ENCODE measurements at places on chromosomes 4 and X.

DNA sequence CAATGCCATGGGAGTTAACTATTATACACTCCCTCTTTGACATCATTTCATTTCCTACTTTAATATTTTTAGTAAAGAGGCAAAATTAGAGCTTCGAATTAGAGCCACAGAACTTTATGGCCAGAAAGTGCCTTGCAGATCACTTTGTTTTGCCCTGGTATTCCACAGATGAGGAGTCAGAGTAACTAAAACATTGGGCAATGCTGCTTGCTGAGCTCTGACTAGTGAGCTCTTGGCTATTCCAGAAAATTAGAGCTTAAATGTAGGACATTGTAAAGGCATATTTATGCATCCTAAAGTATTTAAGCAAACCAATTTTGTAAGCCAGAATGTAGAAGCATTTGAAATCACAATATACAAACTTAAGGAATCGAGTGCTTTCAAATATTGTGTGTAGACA is 6.3 kb upstream of the ZNF827 start:
- DNase-seq = no peak

DNA sequence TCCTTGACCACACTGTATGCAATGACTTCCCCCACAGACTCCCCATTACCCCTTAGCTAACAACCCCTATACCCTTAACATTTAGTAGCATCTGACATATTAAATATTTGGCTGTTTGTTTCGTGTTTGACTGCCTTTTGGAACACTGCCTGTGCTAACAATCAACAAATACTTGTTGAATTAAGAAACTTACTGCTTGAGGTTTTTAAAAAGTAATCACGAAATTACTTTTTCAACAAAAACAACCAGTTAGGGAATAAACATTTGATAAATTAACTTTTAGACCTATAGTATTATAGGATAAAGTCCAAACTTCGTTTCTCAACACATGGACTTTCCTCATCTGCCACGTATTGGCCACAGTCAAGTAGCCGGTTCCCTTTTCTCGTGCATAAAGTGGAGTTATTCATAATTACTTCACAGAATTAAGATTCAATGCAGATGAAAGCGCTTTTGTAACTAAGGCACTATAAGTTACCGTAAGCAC is 555 bp upstream of the ELMOD2 start:
- no peak for DNase-seq

DNA sequence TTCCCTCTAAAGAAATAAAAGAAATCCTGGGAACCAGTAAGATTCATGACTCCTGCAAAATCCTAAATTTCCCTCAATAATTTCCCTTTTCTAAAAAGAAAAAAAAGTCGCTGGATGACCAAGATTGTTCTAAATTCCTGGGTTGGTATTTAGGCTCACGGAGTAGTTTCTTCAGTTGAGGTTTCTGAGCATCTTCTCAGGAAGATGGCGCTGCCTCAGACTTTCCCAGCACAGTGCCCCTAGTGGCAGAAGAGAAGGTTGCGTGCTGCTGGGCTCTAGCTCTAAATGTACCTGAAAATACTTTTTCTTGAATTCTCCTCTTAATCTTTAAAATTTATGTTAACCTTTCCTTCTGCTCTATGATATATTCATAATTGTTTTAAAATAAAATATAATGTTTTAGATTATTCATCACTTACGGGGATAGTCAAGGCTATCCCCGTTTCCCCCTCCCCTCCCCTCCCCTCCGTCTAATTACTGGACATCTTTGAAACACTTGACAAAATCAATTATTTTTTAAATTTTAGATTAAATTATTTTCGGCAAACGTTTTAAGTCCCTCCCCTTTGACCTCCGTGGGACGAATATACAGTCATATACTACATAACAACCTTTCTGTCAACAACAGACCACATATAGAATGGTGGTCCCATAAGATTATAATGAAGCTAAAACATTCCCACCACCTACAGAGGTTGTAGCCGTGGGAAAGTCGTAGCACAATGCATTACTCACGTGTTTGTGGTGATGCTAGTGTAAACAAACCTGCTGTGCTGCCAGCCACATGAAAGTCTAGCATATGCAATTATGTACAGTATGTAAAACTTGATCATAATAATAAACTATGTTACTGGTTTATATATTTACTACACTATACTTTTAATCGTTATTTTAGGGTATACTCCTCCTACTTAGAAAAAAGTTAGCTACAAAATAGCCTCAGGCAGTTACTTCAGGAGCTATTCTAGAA is 41.0 kb upstream of the GATB start:
- peak; percentile 61 for DNase-seq

GRCh38 chr4:15414551-15415091 is 13.2 kb upstream of the C1QTNF7 start:
- DNase-seq = no peak

GRCh38 chrX:100048156-100048555 is 361.9 kb downstream of the PCDH19 start:
- no peak for DNase-seq

- DNase-seq = no peak
Measured at GRCh38 chrX:46645614-46646013, 72.0 kb downstream of the CHST7 start.

- DNase-seq = no peak
Measured at GRCh38 chr4:55781812-55782211, 37.8 kb upstream of the EXOC1L start.

DNA sequence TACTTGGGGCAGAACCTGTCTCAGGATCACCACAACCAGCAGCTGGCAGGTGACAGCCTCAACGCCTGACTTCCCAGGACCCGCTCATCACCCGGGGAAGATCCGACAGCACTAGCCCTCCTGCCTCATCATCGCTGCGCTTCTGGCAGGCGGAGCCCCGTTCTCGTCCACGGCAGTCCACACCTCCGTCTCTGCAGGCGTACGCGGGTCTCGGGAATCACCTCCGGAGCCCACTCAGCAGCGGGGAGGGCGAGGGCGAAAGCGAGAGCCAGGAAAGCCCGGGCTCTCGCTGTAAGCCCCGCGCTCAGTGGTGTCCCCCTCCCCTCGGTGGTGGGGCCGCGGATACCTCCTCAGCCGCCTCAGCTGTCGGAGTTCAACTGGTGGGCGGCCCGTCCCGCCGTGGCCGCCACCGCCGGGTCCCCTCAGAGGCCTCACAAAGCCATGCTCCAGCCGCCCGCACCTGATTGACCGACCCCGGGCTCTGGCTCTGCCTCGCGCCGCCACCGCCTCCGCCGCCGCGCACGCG is 518 bp upstream of the CNKSR2 start:
- no peak for DNase-seq

DNA sequence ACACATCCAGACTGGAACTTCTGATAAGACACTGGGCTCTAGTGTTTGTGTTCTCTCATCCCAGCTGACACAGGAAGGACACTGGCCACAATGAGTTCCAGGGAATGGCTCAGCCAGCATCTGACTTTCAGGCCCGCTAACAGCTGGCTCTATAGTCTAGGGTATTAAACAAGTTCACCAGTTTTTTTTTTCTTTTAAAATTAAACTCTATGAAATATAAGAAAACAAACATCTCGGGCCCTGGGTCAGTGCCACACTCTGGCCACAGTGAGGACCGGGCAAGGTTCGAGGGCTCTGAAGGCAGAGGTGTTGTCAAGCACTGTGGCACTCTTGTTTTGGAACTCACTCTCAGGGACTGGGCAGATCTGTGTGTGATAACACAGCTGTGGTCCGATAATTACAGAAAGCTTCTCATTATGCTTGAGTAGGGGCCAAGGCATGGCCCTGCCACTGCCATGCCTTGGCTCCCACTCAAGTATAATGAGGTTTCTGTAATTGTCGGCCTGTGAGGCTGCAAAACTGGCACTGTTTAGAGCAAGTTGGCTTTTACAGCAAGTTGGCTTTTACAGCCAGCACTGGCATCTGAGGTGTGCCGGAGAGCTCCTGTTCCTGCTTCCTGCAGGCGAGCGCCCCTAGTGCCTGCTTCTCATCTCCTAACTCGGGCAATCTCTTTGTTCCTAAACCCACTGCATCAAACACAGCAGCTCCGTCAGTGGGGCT is 62.8 kb downstream of the PPP1R2C start:
- peak; percentile 9 for DNase-seq
